ENCODE measurements at places on chromosomes 1 and 21. TPM values are rescaled to one million over a fixed set of nuclear protein-coding genes. Genes with fewer than 3 reads are reported as not detected.

Gene C1orf159
- 4.4 TPM for total RNA-seq

Gene KRTAP21-1
- total RNA-seq, result not detected

Gene C4BPB
- total RNA-seq, result not detected

Gene WNT4
- 35.0 TPM for total RNA-seq

Data from spinal cord (tissue), 10 donors.